ENCODE measurements at places on chromosomes 12 and 14.

GRCh38 chr12:132502149-132502881 is 12.4 kb downstream of the FBRSL1 start:
- peak; percentile 94 for DNase-seq

DNA sequence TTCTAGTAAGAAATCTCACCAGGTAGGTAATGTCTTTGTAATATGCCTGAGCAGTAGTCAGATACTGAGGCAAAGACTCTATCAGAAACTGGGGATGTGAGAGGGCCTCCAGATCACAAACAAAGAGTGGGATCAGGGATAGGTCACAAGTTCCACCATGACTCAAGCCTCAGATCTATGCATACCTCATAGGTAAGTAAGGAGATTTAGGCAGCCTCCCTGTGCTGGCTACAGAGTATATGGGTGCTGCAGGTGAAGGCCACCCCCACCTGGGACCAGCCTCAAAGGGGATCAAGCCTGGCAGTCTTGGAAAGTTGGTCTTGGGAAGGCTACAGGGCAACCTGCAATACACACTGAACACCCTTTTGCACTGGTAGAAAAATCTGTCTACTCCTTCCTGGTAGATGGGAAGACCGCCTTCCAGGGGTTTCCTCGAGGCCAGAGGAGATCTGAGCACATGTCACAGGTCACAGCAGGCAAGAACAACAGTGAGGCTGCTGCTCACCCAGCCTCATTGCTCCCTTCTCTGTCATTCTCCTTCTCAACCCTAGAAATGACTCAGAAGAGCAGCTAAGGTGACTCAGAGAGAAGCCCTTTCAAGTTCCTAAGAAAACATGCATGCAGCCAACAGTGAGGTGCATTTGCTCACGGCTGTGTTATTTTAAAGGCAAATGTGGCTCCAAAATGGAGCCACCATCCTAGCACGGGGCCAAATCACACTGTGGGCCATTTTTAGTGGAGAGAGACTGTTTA is 143.4 kb upstream of the CDKN3 start:
- DNase-seq: no peak

DNA sequence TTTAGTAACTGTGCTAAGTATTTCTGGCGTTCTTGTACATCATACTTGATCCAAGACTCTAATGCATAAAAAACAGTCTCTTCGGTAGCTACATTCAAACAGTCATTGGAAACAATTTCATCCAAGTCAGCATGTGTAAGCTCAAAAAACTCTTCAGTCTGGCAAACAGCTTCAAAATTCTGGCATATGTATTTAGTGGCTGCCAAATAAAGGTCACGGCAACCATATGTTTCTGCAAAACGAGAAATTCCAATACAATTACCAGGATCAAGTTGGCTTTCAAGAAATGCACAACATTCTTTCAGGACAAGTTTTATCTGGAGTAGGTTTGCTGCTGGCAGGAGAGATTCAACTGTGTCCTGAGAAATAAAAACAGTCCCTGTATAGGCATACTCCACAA is 16.5 kb downstream of the KLHL28 start:
- DNase-seq: no peak

DNA sequence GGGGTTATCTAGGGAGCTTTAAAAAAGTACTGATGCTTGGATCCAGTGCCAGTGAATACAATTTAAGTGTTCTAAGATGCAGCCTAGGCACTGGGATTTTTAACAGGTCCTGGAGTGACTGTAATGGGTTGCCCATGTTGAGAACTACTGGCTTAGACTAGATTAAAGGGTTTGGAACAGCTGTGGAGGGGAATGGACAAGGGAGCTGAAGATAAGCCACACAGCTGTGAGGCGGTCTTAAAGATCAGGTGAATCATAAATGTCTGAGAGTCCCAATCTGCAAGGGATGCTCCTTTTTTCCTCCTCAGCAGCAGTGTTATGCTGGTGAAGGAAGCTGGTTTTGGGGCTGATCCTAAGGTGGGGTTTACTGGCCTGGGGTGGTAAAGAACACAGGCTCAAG is 35.5 kb upstream of the FRMD6 start:
- DNase-seq: no peak

DNA sequence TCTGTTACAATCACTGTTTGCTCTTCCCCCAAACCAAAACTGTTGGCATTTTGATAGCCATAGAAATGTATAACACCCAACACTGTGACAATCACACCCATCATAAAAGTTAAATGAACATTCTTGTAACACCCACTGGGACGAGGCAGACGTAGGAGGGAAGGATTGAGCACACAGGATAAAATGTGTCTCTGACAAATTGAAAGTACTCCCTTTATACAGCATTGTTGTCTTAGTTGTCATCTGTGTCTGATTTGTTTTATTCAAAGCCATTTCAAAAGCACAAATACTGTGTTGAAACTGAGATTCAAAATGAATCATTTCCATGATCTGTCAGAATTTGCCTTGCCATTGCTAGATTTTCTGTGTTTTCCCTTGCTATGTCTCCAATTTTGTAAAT is 436.3 kb downstream of the TMTC2 start:
- DNase-seq: no peak

All from endodermal cell (in vitro differentiated cells).